Gastroesophageal sphincter (tissue), 4 donors: ENCODE measurements at places on chromosomes 4 and X. TPM values are rescaled to one million over a fixed set of nuclear protein-coding genes. Genes with fewer than 3 reads are reported as not detected.

The SGMS2 gene
- 331 TPM for total RNA-seq

The ETNPPL gene
- not detected for total RNA-seq

The HSD17B10 gene
- total RNA-seq: 75.6 TPM

The GLRA3 gene
- total RNA-seq: not detected

The ITM2A gene
- 26.5 TPM for total RNA-seq

The XAGE1A gene
- total RNA-seq: not detected

The TBC1D9 gene
- 10.9 TPM for total RNA-seq

The RHOXF2 gene
- total RNA-seq: not detected

The RBMXL3 gene
- total RNA-seq: not detected

The TGIF2LX gene
- total RNA-seq: not detected

The TENM3 gene
- 39.9 TPM for total RNA-seq

The PCDH18 gene
- total RNA-seq: 51.2 TPM

The ZNF81 gene
- 5.0 TPM for total RNA-seq

The EDA2R gene
- total RNA-seq: 4.6 TPM

The SPACA5B gene
- total RNA-seq: not detected

The CNGA1 gene
- total RNA-seq: 0.40 TPM

The SOWAHB gene
- 1.8 TPM for total RNA-seq

The TECRL gene
- total RNA-seq: not detected

The ITIH6 gene
- total RNA-seq: not detected

The MYOZ2 gene
- total RNA-seq: 0.35 TPM

The BST1 gene
- 0.62 TPM for total RNA-seq

The GABRQ gene
- not detected for total RNA-seq

The RAB33A gene
- total RNA-seq: 0.93 TPM
